ENCODE measurements at places on chromosomes 2 and 18.

- no peak for DNase-seq
These were observed 397.2 kb upstream of the CDH19 start for GRCh38 chr18:67001052-67001451.

DNA sequence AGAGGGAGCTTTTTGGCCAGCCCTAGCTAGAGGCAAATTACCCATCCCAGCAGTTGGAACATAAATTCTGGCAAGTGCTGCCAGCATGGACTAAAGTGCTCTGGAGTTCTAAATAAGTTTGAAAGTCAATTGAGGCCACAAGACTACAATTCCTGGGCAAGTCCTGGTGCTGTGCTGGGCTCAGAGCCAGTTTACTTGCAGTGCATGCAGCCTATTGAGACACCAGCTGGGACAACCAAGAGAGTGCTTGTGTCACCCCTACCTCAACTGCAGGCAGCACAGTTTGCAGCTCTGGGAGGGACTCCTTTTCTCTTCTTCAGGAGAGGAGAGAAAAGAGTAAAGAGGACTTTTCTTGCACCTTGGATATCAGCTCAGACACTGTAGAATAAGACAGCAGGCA lies 277.2 kb upstream of the TMEFF2 start:
- DNase-seq = no peak

DNA sequence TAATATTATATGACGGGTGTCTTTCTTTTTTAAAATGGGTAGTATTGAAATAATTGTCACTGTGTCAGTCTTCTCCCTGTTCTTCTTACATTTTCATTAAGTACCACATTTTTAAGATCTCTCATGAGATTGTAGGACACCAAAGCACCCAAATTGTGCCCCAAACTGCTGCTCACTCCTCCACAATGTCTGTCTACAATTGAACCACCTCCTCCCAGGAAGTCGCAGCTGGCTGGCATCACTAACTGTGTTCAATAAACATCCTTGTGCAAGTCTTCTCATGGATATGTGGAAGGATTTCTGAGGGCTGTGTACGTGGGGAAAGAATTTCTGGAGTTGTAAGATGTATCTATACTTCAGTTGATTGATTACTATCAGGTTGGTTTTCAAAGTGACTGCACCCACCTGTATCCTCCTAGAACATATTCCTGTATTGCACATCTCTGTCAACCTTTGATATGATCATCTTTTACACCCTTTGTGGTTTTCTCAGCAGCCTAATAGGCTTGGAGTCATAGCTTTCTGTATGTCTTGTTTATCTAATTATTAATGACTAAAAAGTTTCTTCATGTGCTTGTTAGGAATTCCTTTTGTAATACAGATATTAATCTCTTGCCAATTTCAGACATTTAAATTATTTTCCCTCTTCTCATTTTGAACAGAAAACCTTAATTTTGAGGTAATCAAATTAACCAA lies 774.9 kb downstream of the RNF144A start:
- DNase-seq = no peak

- DNase-seq = no peak
These were observed 475.6 kb downstream of the TDRD15 start for GRCh38 chr2:21599417-21599816.

Measured in testis (tissue), 5 donors.